PC-9 (cell line): ENCODE measurements at places on chromosomes 7 and 10. TPM values are rescaled to one million over a fixed set of nuclear protein-coding genes. Genes with fewer than 3 reads are reported as not detected.

The SMKR1 gene
- 8.3 and 8.9 TPM in 2 replicates for total RNA-seq

The SFRP4 gene
- not detected in 2 replicates for total RNA-seq

The C10orf90 gene
- 0.59 TPM in 1 of 2 replicates, not detected in the other for total RNA-seq

The REEP3 gene
- total RNA-seq = 42.3 and 56.4 TPM in 2 replicates

The GGCT gene
- total RNA-seq = 151 and 162 TPM in 2 replicates

The ATP5MK gene
- total RNA-seq = 198 and 230 TPM in 2 replicates

The EGR2 gene
- total RNA-seq = 0.24 and 0.53 TPM in 2 replicates

The PIP gene
- total RNA-seq = not detected in 2 replicates

The ARHGAP22 gene
- total RNA-seq = 3.2 and 4.0 TPM in 2 replicates

The GHITM gene
- total RNA-seq = 268 and 291 TPM in 2 replicates

The FANK1 gene
- total RNA-seq = 21.4 and 24.7 TPM in 2 replicates

The PDE6C gene
- not detected in 2 replicates for total RNA-seq

The CDHR1 gene
- total RNA-seq = not detected in 2 replicates

The TAS2R3 gene
- total RNA-seq = 2.0 and 2.3 TPM in 2 replicates

The AKR1C2 gene
- 1,997 and 2,032 TPM in 2 replicates for total RNA-seq

The LRRC17 gene
- not detected in 2 replicates for total RNA-seq

The MACC1 gene
- total RNA-seq = 48.4 and 50.8 TPM in 2 replicates

The TBXAS1 gene
- total RNA-seq = 0.58 and 2.2 TPM in 2 replicates

The PCLO gene
- total RNA-seq = 2.6 and 4.0 TPM in 2 replicates

The FEZF1 gene
- total RNA-seq = not detected in 2 replicates

The ZNF727 gene
- total RNA-seq = not detected in 2 replicates

The RTKN2 gene
- total RNA-seq = 16.1 and 18.5 TPM in 2 replicates

The ADRA2A gene
- total RNA-seq = not detected in 2 replicates

The TRPV5 gene
- total RNA-seq = not detected in 2 replicates

The CPED1 gene
- 1.2 and 2.4 TPM in 2 replicates for total RNA-seq

The RINT1 gene
- 21.4 and 25.1 TPM in 2 replicates for total RNA-seq

The NME8 gene
- not detected in 2 replicates for total RNA-seq

The DNAH11 gene
- total RNA-seq = not detected in 2 replicates

The NEBL gene
- total RNA-seq = 21.9 and 22.6 TPM in 2 replicates

The SEM1 gene
- 108 and 131 TPM in 2 replicates for total RNA-seq

The OPN1SW gene
- total RNA-seq = not detected in 2 replicates

The OR9A2 gene
- total RNA-seq = not detected in 2 replicates

The MYPN gene
- total RNA-seq = 3.9 and 4.1 TPM in 2 replicates

The BLNK gene
- total RNA-seq = 0.98 and 1.0 TPM in 2 replicates

The GPR15LG gene
- total RNA-seq = not detected in 2 replicates

The CALD1 gene
- total RNA-seq = 84.4 and 97.5 TPM in 2 replicates

The TACC2 gene
- 15.8 and 19.6 TPM in 2 replicates for total RNA-seq

The COBL gene
- 49.4 and 51.4 TPM in 2 replicates for total RNA-seq

The AKR1E2 gene
- total RNA-seq = 1.9 and 2.0 TPM in 2 replicates

The NKX2-3 gene
- not detected in 2 replicates for total RNA-seq

The FBXL13 gene
- total RNA-seq = 10.4 and 19.4 TPM in 2 replicates

The CCDC172 gene
- not detected in 2 replicates for total RNA-seq

The CAMK2B gene
- total RNA-seq = 0.13 and 0.15 TPM in 2 replicates

The ASB10 gene
- total RNA-seq = not detected in 2 replicates

The TFR2 gene
- total RNA-seq = 4.8 and 6.2 TPM in 2 replicates

The CH25H gene
- not detected in 2 replicates for total RNA-seq

The AP5Z1 gene
- total RNA-seq = 40.6 and 44.0 TPM in 2 replicates

The SH2D4B gene
- total RNA-seq = 0.24 TPM in 1 of 2 replicates, not detected in the other

The TLX1 gene
- not detected in 2 replicates for total RNA-seq

The RELN gene
- total RNA-seq = 0.08 and 0.48 TPM in 2 replicates
